Stimulated activated CD4-positive, alpha-beta T cell treated with anti-CD3 and anti-CD28 coated beads, Interleukin-1b, Interleukin-23, amount 100 ng/mL, for 4 hours (primary cell): ENCODE measurements at places on chromosomes 1 and 21.

DNA sequence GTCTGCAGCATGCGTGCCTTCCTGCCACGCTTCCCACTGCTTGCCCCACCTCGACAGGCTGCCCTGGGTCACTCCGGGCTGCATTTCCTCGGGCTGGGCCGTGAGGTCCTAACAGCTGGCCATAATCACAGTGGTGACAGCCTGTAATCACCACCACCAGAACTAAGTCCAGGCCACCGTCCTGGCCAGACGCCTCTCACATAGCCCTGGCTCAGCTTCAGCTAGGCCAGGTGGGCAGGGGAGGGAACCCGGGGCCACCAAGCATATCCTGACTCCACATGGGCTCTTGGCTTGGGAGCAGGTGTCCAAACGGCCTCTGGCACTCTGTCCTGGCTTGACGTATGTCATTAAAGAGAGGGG, 229.5 kb downstream of the TRABD2B start:
- DNase-seq: no peak

DNA sequence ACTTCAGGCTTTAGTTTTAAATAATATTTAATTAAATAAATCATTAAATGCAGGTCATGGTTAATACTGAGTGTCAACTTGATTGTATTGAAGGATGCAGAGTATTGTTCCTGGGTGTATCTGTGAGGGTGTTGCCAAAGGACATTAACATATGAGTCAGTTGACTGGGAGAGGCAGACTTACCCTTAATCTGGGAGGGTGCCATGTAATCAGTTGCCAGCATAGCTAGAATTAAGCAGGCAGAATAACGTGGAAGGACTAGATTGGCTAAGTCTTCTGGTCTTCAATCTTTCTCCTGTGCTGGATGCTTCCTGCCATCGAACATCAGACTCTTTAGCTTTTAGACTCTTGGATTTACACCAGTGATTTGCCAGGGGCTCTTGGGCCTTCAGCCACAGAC, 85.3 kb downstream of the MAP3K21 start:
- no peak for DNase-seq

- no peak for DNase-seq
Observed at GRCh38 chr1:1183833-1184775, 10.4 kb downstream of the TTLL10 start.

GRCh38 chr1:94324178-94324544, 86.8 kb upstream of the ARHGAP29 start:
- DNase-seq: no peak

DNA sequence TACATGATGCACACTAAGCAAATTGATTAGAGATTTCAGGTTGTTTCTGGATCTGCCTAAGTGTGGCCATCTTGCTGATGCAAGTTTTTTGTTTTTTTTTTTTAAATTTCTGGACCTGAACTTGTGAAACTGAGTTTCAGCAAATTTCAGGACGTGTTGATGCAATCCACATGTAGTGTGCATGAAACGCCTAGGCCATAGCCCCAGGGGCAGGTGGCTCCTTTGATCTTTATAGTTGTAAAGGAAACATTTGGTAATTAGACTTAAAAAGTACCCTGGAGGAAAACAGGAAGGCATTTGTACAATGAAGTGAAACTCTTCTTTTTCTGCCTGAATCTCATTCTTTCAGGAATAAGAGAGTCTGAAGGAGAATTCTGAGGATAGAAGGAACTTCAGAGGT, 162.2 kb upstream of the LHX8 start:
- DNase-seq: no peak

- no peak for DNase-seq
Observed at GRCh38 chr1:62368989-62369388, 49.8 kb upstream of the KANK4 start.

- no peak for DNase-seq
Observed at GRCh38 chr1:2804628-2805351, 3.3 kb upstream of the TTC34 start.

GRCh38 chr21:41783476-41784180, 16.8 kb upstream of the RIPK4 start:
- DNase-seq: no peak

GRCh38 chr21:44853601-44854390, 19.7 kb downstream of the PTTG1IP start:
- DNase-seq: no peak

GRCh38 chr1:26897351-26897750, 2.9 kb downstream of the GPATCH3 start:
- no peak for DNase-seq

DNA sequence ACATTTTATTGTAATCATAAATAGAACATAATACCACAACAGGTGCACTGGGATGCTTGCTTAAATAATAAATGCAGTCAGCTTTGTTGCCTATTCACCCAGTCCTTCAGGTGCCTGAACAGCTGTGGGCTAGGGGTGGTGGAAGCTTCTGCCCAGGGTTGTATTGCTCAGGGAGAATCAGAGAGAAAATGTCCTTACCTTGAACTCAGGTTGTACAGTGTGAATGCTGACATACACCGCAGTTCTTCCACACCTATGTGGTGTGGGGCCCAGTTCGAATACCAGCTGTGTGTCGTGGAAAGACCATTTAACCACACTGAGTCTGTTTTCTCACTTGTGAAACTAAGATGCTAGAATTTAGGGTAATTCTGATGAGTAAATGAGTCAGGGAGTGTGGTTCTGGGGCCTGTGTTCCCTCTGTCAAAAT, 115.7 kb upstream of the ATP1A1 start:
- DNase-seq: no peak

GRCh38 chr1:30378991-30379581, 344.3 kb downstream of the MATN1 start:
- DNase-seq: no peak
